ENCODE measurements at places on chromosomes 7 and 10.

DNA sequence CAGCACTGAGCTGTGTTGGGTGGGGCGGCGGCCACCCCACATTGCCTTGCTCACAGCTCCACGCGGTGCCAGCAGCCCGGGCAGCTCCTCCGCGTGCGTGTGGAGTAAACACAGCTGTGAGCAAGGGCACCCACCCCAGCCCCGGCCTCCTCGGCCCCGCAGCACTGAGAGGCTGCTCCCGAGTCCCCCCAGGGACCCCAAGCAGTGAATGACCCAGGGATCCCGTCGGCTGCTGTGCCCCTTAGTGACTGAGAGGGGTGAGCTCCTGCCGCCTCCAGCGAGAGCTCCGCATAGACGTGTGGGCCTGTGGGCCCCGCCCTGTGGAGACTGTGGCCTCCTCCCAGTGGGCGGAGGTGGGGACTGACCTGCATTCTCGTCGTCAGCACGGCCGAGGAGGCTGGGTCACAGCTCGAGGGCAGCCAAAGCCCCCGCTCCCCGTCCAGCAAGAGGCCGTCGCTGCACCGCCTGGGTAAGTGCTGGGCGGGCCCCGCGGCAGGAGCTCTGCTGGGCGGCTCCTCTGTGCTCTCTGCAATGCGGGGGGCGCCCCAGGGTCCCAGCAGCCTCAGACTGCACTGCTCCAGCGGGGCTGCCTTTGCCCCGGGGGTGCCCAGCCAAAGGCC lies 29.9 kb upstream of the UTF1 start:
- DNase-seq = no peak

DNA sequence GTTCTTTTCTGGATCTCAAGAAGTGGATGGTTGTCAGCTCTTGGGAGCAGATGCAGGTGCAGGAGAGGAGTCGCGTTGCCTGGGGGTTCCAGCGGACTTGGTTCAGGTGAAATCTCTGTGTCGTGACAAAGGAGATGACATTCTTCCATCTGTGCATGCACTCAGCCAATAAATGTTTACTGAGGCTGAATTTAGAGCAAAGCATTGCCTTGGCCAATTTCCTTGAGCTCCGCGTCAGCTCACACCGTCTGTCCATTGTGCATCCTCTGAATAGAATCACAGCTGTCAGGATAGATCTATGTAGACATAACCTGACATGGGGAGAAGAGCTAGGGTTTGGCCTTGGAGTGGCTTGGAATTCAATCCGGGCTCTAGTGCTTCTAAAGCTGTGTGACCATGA lies 343.7 kb downstream of the GLRX3 start:
- no peak for DNase-seq

DNA sequence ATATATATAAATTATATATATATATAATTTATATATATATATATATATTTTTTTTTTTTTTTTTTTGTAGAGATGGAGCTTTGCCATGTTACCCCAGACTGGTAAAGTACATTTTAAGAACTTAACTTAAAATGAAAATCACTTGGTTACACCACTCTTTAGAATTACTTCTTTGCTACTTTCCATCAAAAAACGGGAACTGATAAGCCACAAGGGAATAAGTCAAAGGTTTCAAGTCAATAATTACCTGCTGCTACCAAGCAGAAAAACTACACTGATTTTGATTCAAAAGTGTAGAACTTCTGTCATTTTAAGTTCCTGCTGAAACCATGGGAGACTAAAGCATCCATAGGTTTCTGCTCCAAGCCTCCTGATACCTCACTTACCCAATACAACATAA lies 12.2 kb downstream of the PPA1 start:
- DNase-seq = no peak

DNA sequence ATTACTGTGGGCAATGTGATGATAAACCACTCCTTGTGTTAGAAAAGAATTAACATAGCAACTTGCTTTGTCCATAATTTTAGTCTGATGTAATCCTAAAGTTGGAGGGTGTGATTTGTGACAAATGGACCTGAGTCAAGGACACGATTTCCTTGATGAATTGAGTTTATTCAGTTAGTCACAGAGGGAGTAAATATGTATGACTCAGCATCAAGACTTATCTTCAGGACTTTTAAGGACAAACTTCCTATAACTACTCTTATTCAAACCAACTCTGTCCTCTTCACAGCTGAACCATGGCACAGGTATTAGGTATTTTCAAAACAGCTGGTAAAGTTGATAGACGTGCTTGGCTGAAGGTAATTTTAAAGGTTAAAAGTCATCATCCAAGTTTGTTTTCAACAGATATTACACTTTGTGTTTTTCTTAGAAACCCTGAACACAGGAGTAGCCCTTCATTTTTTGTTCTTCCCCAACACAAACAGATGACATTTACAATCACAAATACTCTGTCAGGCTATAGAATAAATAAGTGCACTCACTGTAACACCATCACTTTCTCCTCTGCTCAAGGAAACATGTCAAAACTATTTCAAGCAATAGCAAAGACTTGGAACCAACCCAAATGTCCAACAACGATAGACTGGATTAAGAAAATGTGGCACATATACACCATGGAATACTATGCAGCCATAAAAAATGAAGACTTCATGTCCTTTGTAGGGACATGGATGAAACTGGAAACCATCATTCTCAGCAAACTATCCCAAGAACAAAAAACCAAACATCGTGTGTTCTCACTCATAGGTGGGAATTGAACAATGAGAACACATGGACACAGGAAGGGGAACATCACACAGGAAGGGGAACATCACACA lies 54.5 kb downstream of the COA1 start:
- no peak for DNase-seq

- DNase-seq = peak; percentile 84
Observed at GRCh38 chr7:34133356-34133982, 228.1 kb downstream of the BMPER start.

- no peak for DNase-seq
Observed at GRCh38 chr7:25831831-25832411, 320.1 kb upstream of the NFE2L3 start.

GRCh38 chr7:30241767-30242166 lies 42.6 kb upstream of the ZNRF2 start:
- DNase-seq = no peak

GRCh38 chr7:44880317-44881018 lies 4.9 kb downstream of the PURB start:
- no peak for DNase-seq

DNA sequence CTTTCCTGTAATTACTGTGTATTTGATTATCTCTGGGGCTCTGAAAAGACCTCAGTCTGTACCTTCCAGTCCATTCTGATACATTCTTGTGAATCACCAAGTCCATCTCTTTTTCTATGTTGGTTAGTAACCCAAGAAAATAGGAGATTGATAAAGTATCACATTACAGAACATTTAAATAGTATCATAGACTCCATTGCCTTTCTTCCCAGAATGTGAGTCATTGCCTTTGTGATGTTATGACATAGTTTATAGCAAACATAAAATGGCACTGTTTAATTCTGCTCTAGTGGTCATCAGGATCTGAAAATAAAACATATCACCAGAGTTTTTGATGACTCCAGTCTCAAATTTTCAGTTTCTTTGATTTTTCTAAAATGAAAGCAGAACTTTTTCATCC lies 78.4 kb downstream of the NRG3 start:
- DNase-seq = no peak

GRCh38 chr7:55420530-55420929 lies 55.4 kb downstream of the LANCL2 start:
- no peak for DNase-seq

GRCh38 chr10:113620511-113620910 lies 43.3 kb downstream of the NRAP start:
- no peak for DNase-seq

DNA sequence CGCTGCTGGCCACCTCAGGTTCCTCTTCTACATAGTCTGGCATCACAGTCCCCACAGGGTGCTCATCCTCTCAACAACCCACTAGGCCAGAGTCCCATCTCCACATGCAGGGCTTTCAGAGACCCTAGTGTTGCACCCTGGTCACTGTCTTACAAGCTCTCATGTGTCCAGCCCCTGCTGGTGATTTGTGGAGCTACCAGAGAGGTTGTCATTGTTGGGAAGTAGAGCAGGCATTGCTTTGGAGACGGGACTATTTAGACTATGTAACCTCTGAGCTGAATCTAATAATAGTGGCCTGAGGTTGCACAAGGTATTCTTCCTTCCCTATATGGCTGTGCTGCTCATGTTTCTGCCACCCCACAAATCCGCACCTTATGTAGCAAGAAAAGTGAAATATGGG lies 135.3 kb upstream of the VWC2 start:
- no peak for DNase-seq

DNA sequence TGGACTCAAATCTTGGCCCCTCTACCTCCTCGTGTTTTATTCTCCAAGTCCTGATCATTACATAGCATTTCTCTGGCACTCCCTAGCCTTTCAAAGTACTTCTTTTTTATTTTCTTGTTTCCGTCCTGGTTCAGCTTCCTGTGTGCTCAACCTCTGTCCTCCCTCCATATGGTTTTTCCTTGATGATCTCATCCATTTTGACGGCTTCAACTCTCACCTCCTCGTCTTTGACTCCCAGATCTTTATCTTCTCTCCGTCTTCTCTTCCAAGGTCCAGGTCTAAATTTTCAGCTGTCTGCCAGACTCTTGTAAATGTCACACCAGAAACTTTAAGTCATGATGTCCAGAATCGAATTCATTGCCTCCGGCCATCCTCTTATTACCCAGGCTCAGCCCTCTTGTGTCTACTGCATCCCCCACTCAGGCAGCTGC lies 23.3 kb upstream of the GFRA1 start:
- DNase-seq = peak; percentile 86

GRCh38 chr10:4742217-4742616 lies 83.8 kb upstream of the AKR1E2 start:
- no peak for DNase-seq

DNA sequence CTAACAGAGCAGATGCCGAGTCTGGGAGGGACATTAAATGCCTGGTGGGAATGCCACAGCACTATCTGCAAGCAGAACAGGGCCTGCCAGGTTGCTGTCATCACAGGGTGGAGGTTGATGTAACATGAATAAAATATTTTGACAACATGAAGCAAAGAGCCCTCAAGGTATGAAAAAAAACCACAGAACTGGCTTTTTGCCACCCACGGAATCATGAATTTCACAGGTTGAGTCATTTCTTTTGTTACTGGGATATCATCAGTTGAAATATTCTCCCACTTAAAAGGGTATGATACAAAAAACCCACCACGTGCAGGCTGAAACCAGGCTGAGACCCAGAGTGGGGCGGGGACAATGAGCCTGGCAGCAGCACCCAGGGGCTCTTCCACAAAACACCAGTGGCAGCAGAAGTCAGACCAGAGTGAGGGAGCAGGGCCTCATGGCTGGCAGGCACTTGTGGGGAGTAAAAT lies 220.1 kb downstream of the TNS3 start:
- peak; percentile 49 for DNase-seq

GRCh38 chr7:152370297-152370696 lies 65.5 kb downstream of the KMT2C start:
- DNase-seq = no peak

- no peak for DNase-seq
Observed at GRCh38 chr7:101077303-101078086, 7.8 kb upstream of the TRIM56 start.

DNA sequence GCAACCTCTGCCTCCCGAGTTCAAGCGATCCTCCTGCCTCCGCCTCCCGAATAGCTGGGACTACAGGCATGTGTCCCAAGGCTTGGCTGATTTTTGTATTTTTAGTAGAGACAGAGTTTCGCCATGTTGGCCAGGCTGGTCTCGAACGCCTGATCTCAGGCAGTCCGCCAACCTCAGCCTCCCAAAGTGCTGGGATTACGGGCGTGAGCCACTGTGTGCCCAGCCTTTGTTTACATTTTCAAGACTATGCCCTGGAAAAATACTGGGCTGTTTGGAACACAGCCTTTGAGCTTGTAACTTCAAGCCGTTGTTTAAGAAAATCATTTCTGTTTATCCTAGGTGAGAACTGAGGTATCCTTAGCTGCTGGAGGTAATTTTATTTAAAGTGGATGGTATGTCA lies 1.9 kb downstream of the ZKSCAN1 start:
- DNase-seq = no peak

DNA sequence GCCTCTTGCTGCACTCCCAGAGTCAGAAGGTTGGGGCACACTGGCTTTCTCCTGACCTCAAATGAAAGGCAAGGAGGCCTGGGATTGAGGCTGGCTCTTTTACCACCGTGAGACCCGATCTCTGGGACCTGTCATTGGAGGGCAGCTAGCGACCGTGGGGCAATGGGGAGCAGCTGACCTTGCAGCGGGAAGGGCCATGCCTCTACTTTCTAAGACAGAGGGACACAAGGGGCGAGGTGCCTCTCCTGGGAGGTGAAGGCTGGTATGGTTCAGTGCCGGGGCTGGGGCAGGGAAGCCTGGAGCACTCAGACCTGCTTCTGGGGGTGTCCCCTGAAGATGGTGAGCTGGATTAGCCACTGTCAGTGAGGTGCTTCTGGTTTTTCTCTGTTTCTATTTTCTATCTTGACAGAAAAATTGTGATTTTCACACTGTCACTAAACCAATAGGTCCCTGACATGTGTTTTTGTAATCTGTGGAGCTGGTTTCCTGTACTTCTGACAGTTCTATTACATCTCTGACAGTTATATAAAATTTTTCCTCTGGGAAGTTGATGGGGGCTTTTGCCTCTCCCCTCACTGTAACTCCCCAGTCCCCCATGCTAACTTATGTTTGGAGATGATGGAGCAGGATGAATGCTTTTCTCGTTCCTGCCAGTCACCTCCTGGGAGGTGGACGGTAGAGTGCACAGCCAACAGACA lies 340.8 kb downstream of the RPS24 start:
- no peak for DNase-seq

GRCh38 chr10:106566873-106567272 lies 597.6 kb downstream of the SORCS1 start:
- no peak for DNase-seq

DNA sequence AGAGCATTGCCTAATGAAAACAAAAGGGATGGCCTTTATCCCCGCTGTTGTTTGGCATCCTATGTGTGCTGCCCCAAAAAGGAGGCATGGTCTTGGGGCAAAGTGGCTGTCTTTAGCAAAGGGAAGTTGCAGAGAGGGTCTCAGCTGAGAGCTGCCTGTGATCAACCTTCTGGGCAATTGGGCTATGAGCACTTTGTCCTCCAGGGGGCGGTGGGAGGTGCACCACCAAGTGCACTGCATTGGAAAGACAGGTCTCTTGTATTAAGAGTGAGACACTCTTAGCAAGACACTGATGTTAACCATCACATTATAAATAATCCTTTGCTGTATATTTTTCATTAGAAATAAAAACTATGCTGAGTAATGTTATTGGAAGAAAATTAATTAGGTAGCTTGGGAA lies 314.8 kb downstream of the POM121L12 start:
- DNase-seq = no peak

DNA sequence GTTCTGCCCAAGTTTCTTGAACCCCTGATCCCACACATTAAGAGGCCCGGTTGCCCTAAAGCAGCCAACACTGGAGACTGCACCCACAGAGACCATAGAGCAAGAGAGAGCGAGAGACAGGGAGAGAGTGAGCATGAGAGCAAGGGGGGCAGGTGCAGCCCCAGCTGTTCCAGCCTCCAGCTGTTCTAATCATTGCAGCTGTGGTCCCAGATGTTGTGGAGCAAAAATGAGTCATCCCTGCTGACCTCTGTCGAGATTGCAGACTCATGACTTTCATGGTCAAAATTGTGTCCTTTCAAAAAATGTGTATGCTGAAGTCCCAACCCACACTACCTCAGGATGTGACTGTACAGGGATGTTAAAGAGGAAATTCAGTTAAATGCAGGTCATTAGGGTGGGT lies 143.9 kb upstream of the FRMD4A start:
- no peak for DNase-seq
